Midbrain (tissue), 1 donor: ENCODE measurements at places on chromosomes 7 and 10.
A peak's percentile ranks its signal among the peaks of the same experiment; 100 is the strongest.

DNA sequence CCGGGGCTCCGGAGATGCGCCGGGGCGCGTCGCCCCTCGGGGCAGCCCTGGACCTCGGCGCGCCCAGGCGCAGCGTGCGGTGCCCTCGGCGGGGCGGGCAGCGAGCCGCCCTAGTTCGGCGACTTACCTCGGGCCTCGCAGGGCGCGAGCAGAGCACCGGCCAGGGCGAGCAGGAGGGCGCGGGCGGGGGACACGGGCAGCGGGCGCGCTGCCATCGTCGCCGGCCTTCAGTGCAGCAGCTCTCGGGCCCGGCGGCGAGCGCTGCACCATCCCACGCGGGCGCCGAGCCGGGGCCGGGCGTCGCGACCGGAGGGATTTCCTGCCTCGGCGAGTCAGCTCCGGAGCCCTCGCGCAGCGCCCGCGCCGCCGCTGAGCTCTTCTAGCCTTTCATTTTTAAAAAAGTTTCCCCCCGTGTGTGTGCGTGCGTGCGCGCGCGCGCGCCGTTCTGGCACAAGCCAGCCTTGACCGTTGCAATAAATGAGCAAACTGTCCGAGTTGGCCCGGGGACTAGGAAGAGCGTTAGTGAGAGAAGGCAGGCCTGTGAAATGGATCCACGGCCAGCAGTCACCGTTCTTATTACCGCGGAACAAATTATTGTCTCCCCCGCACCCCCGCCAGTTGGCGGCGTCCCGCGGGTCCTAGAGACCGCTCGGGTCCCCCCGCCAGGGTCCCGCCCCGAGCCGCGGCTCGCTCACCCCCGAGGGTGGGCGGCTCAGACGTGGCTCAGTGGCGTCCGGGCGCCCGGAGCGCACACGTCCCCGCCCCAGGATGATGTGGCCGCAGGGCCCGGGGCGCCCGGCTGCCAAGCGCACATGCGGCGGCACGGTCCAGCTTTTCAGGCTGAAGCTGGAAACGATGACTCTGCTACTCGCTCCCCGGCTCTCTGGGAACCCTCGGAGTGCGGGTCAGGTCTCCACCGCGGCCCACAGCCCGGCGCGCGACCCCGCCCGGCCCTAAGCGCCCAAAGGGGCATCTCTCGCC lies at the start of gene ADAM12:
Gene ADAM12, minus strand, starts transcription at position 547 of the 981 bp plus-strand sequence. Its CDS starts 332 bp downstream, at position 215.
- peak; percentile 53 for DNase-seq

DNA sequence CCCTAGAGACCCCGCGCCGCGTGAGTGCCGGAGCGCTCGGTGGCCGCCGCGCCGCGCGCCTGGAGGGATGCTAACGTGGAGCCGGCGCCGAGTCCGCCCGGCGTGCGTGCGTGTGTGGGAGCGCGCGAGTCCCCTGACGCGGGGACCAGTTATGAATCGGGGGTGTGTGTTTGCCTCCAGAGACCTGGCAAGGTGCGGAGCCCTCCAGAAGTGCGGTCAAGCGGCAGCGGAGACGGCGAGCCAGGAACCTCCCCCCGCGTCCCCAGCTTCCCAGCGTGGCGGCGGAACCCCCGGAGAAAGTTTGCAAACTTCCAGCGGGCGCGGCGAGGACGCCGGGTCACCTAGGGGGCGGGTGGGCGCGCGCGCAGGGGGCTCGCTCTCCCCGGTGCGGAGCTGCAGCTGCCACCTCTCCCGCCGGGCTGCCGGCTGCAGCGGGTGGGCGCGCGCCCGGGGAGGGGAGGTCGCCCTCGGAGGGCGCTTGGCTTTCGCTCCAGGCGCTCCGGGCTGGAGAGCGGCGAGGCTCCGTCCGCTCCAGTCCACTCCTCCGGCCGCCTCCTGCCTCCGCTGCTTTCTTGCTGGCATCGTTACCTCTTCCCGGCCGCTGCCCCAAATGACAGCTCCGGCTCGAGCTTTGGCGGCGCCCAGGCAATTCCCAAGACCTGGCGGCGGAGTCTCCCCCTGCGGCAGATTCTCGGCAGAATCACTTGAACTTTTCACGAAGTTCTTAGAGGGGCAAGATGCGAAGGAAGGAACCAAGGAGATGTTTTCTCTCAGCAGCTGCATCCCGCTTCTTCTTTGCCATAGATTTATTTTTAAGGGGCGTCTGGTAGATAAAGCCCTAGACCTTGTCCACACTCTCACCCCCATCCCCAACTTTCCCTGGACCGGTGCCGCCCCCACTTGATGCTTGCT lies 2.3 kb upstream of the CREB5 start:
- no peak for DNase-seq

DNA sequence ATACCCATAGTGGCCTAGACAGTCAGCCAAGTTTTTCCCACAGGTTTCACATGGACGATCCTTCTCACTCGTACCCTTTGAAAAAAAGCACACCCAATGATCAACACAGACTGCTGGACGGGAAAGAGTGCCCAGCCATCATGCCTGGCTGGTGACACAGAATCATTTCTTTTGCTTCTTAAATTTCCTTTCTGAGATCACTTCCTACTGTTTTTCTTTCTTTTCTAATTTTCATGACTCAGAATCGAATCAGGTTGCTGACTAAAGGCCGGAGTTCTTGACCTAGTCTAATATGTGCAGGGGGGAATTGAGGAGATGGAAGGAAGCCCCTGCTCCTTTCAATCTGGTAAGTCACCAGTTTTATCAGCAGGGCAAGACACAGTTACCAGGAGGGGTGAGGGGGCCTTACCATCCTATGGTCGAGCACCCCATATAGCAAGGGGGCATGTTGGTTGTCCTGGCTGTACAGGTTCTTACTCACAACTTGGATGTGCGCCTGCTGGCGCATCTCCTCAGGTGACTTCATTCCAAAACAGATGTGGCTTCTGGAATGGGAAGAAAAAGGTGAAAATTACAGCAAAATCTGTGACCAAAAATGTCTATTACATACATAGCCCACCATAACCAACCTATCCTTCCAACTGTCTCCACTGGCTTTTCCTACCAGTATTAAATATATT lies 3.5 kb downstream of the POLR3A start:
- DNase-seq: no peak

GRCh38 chr10:35336921-35337823 lies 863 bp downstream of the CCNY start:
- no peak for DNase-seq
